Pancreas (tissue), 10 donors: ENCODE measurements at places on chromosomes 3 and 15. TPM values are rescaled to one million over a fixed set of nuclear protein-coding genes. Genes with fewer than 3 reads are reported as not detected.

GRCh38 chr15:73981761-73982221 is 10.3 kb downstream of the STOML1 start:
- no peak for DNase-seq

DNA sequence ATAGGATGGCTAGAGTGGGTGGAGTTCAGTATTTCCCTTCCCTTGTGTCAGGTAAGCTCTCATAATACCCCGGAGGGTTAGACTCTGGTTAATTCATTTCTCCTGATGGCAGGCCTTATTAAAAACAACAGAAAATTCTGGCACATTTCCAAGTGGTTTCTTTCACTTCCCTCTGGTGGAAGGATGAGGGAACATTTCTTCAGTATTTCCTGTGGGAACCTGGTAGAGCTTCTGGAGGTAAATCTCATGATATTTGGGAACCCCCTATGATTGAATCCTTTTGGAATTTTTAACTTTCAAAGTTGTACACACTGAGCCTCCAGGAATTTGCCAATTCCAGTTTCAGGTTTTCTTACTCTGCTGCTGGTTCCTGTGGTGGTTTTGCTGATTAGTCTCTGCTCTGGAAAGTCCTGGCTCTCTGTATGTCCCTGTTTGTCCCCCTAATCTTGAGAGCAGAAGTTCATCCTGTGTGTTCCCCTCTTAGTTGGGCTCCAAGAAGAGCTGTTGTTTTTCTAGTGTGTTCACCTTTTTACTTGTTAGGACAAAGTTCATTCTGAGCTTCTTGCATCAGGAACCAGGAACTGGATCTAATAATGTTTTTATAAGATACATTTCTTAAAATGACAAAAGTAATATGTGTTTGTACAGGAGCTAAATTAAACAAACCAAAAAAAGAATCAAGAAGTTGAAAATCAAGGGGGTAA is 12.1 kb downstream of the CHRNA7 start:
- DNase-seq: no peak

GRCh38 chr3:66816090-66816761 is 181.9 kb upstream of the KBTBD8 start:
- DNase-seq: no peak

- no peak for DNase-seq
These were observed 75.3 kb upstream of the COL8A1 start for GRCh38 chr3:99562990-99563607.

- DNase-seq: no peak
These were observed 3.6 kb downstream of the CADM2 start for GRCh38 chr3:84962415-84962814.

DNA sequence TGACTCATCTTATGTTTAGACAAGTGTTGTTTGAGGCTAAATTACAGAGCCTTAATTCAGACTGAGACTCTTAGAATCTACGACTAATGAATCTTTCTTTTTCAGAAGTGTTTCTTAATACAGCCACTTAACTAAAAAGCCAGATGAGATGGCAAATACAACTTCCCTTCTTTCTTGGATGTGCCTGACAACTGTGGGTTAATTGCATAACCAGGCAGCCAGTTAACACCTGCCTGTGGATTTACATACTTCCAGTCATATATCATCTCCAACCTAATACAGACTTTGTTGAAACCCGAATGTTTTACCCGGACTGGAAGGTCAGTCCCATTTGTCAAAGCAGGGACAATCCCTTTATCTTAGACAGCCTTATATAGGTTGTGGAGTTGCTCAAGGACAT is 297.6 kb downstream of the VPS13C start:
- DNase-seq: no peak

GRCh38 chr3:108590460-108590859 is 938 bp downstream of the DZIP3 start:
- no peak for DNase-seq

- no peak for DNase-seq
These were observed 334.5 kb upstream of the UMPS start for GRCh38 chr3:124395584-124396338.

- no peak for DNase-seq
These were observed 7.2 kb upstream of the FBLN2 start for GRCh38 chr3:13541691-13542090.

DNA sequence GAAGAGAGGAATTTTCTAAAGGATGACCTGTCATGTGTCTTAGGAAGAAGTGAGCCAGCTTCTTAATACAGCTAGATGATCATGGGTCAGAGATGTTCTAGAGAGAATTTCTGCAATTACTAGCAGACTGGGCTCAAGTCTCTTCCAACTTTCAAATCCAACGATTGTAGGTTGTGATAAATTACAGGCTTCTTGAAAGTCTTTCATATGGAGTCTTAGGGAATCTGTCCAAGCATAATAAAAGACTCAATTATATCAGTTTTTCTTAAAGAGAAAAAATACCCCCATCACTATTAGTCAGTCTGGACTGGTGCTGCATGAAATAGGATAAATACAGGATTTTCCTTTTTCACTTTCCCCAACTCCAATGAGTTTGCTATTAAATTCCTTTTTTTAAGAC is 59.1 kb downstream of the DRD3 start:
- DNase-seq: no peak

GRCh38 chr3:67030785-67031740 is 33.0 kb downstream of the KBTBD8 start:
- no peak for DNase-seq

GRCh38 chr3:74640211-74640610 is 25.8 kb upstream of the CNTN3 start:
- no peak for DNase-seq

DNA sequence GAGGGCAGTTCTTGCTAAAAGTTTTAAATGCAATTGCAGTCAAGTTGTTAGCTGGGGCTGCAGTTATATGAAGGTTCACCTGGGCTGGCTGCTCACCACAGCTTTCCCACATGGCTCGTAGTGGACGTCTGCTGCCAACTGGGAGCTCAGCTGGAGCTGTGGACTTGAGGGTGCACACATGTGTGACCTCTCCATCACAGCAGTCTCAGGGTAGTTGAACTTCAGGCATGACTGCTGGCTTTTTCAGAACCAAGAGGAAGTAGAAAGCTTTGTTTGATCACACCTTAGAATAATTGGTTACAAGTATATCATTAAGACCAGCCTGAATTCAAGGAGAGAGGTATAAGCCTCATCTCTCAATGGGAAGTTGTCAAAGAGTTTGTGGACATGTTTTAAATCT is 74.1 kb downstream of the CHL1 start:
- no peak for DNase-seq

- DNase-seq: no peak
These were observed 2.1 kb upstream of the PCCB start for GRCh38 chr3:136247855-136248590.

DNA sequence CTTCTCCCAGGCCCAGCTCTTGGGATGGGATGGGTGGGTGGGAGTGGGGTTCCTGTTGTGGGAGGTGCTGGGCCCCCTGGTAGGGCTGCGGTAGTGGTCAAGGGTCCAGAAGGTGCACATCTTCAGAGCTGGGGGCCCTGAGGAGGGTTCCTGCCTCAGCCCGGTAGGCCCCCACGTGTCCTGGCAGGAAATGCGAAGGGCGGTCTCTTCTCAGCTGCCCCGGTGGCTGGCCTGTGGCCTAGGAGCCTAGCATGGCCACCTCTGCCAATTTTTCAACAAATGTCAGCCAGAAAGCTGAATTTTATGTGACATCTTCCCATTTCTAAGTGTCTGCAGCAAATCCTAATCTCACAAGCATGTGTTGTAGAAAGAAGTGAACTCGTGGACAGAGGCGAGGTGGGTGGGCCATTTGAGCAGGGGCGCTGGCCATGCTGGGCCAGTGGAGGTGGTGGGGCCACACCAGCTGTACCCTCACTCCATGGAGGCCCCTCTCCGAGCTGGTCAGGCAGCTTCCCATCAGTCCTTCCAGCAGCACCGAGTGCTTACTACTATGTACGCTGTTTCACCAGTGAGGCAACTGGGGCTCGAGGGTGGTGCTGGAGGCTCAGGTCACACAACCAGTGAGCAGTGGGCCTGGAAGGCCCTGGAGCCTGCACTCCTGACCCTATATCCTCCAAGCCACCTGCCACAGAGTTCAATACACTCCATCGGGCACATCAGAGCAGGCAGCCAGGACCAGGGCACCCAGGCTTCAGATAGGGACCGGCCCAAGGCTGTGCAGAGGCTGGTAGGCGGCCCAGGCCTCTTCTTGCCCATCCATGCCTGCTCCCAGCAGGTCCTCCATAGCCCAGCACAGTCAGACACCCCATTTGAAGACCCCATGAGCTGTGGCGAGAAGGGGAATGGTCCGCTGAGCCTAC is 23.2 kb downstream of the FBLN2 start:
- no peak for DNase-seq

- DNase-seq: no peak
These were observed 7.3 kb downstream of the MCTP2 start for GRCh38 chr15:94238539-94239118.

DNA sequence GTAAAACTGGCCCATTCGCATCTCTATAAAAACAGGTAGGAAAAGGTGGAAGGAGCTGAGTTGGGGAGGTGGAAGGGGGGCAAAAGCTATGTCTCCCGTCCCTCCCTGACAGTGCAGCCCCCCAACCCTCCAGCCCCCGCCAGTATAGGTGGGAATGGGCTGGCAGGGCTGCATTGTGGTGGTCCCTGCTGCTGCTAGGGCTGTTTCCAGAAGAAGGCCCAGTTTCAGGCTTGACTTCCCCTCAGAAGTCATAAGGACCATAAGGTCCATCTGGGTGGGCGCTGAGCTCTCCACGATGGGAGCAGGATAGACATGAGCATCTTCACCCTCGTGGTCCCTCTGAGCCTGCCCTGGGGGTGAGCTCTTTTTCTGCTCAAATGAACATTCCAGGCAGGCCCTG is 44.2 kb downstream of the APBA2 start:
- DNase-seq: peak; percentile 17

DNA sequence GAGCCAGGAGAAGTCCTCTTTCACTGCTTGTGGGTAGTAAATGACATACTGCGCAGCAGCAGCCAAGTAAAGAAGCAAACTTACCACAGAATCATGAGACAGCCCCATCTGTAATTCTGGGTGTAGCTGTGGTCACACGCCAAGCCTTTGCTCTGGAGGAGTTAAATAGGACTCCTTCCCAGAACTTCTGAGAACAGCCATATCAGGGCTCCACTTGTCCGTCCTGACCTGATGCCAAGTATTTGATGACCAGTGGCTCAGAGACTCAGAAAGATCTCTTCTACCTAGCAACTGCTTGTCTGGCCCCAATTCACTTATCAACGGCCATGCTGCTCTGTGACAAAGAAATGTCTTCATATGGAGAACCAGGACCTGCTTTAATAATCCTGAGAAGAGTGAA is 20.6 kb upstream of the GOLIM4 start:
- DNase-seq: no peak

Gene NMB
- total RNA-seq: 2.9 TPM

Gene FBXW12
- total RNA-seq: 6.0 TPM

Gene CASR
- 11.9 TPM for total RNA-seq

Gene TGM4
- not detected for total RNA-seq

Gene MINAR1
- total RNA-seq: 2.7 TPM

Gene LRRC31
- total RNA-seq: 0.19 TPM

Gene DOCK3
- 0.49 TPM for total RNA-seq

Gene TUBGCP5
- 7.7 TPM for total RNA-seq
